ENCODE measurements at places on chromosomes 7 and 10.

GRCh38 chr10:73867126-73867807 is 7.1 kb downstream of the CAMK2G start:
- DNase-seq = peak; percentile 86

DNA sequence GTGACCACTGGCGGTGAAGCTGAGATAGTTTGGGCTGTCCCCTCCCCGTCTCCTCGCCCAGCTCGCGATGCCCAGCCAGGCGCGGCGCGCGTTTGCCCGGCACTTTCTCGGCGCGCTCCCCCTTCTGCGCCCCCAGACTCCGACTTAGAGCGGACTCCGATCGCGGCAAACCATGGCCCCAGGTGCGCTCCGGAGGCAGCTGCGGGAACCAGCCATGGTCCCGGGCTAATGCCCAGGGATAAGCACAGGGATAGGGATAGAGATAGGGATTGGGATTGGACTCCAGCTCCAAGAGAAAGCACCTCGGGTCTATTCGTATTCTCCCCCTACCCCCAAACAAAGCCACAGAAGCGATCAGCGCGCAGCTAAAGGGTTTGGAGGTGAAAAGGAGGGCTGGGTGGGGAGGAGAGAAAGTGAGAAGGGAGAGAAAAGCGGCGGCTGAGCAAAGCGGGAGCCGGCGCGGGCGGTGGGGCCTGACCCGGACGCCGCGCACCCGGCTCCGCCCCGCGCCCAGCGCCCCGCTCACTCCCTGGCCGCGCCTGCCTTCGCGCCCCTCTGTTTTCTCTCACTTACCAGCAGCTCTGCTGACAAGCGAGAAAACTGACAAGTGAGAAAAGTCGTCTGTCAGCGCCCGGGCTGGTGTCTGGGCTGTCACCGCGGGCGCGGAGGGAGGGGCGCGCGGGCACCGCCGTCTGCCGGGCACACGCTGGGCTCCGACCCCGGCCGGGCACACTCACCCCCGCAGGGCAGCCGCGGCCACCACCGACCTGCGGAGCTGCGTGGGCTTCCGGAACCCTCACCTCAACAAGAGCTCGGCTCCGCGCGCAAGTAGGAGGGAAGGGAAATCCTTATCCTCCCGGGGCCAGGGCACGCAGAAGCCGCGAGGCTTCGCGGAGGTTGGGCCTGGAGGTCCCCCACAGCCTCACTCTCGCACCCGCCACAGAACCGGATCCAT is at the start of gene PDE1C:
TSS of gene PDE1C (minus strand) at position 2 of the 955 bp plus-strand sequence.
- peak; percentile 22 for DNase-seq

GRCh38 chr10:133377818-133378250 is 1.2 kb upstream of the PAOX start:
- DNase-seq = no peak

DNA sequence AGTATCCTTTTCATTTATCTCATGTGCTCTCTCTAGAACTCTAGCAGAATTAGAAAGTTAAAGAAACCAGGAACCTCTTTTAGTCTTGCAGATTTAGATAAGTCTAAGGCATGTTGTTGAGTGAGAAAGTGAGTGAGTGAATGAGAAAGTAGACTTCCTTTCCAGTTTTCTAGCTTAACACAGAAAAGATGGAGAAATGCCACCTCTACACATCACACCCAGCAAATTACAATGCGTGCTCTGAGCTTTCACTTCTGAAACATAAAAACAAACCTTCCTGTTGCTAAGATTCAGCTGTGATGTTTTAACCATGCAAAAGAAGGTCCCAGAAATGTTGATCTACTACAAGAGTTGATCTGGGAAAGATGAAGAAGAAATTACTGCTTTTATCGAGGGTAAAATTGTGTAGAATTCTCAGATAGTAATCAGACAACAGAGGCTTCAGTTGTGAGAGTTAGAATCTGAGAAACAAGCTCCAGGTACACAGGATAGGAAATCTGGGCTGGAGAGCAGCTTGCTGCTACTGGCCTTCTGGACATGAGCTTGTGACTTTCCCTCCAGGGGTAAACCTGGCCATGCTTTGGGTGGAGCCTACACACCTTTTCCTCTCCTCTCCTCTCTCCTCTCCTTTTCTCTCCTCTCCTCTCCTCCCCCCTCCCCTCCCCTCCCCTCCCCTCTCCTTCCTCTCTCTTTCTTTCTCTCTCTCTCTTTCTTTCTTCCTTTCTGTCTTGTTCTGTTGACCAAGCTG is 4.6 kb downstream of the CYP3A5 start:
- DNase-seq = no peak

DNA sequence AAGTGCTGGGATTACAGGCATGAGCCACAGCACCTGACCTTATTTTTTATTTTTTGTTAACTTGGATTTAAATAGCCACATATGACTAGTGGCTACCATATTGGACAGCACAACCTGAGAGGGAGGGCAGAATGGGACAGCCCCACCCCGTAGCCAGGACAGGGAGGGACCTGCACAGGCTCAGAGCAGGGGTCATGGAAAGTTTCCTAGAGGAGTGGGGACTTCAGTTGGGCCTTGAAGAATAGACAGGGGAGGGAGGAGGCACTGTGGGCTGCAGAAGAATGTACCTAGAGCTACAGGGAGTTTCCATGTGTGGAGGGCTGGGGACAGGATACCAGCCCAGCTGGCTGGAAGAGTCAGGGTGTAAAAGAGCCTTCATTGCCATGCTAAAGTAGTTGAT is 8.8 kb downstream of the TRIM8 start:
- DNase-seq = no peak

DNA sequence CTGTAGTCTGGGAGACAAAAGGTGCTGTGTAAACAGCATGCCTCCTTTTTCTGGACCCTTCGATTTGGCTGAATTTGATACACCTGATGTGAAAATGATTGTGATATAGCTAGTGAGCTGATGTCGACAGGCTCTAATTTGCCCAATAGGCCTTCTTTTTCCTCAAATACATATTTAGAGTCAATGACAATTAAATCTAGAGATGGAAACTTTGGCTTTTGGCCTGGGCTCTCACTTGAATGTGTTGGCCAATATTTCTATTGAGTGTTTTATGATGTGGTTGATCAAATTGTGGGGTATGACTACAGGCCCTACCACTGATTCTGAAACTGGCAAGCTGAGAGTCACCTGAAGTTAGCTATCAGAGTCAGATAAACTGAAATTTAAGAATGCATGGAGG is 151.8 kb upstream of the MEOX2 start:
- no peak for DNase-seq

- DNase-seq = no peak
Measured at GRCh38 chr7:18952846-18953245, 164.6 kb downstream of the TWIST1 start.

DNA sequence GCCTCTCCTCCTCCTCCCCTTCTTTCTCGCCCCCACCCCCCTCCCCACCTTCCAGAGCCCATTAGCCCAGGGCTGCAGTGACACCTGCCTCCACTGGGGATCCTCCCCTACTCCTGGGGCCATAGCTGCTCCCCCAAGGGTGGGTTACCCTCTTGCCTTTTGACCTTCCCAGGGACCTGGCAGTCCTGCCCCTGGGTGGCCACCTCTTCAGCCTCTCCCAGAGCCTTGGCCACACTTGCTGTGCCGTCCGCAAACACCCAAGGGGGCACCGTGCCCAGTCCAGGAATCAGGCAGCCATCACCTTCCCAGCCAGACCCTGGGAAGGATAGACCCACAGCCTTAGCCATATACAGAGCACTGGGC is 19.8 kb upstream of the CLDN4 start:
- DNase-seq = no peak

- DNase-seq = no peak
Measured at GRCh38 chr10:123062726-123063125, 53.9 kb downstream of the ACADSB start.

DNA sequence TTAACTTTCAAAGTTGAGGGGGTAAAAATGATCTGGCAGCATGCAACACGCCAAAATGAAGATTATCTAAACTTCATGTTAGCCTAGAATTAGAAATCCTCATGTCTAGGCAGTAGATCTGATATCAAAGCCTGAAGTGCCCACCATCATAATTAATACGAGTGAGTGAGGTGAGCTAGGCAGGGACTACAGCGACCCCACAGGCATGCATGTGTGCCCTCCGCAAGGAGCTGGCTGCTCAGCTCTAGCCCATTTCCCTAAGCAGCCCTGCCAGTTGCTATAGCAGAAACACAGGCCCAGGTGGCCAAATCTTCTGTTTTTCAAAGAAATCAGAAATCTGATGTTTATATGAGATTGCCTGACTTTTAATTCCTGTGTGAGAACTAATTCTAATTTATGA is 93.1 kb upstream of the IFRD1 start:
- no peak for DNase-seq

GRCh38 chr7:82106201-82106600 is 336.4 kb upstream of the HGF start:
- no peak for DNase-seq

DNA sequence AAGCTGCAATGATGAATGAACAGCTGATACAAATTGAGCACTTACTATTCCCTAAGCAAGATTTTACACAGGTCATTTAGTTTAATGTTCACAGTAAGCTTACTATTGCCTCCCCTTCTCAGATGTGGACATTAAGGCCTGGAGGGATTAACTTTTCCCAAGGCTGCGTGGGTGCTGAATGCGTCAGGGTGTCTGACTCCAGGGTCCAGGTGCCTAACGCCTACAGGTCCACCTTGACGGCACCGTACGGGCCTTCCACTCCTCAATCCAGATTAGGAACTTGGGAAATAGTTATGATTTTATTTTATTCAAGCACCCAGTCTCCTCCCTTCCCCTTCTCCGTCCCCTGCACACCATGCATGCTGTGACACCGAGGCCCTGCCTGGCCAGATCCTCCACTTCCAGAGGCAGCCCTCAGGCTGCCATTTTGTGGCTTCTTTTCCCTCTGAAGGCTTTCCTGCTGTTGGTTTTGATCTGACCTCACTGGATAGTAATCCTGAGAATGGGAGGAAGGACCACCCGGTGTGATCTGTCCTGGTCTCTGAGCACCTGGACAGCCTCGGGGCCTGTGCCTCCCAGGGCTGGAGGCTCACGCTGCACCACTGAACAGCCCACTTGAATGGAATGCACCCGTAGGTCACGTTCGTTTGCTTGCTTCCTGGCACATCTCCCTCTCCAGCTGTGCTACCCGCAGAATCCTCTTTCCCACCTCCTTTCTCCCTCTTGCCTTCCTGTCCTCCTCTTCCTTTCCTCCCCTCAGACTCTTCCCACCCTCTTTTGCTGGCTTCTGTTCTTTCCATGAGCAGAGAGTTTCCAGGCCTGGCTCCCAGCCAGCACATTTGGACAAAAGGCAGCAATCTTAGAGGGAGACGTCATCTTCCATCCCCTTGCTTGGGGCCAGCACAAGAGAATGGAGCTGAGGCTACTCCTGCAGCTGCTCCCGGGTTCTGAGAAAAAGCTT is 14.4 kb downstream of the DENND2A start:
- no peak for DNase-seq

DNA sequence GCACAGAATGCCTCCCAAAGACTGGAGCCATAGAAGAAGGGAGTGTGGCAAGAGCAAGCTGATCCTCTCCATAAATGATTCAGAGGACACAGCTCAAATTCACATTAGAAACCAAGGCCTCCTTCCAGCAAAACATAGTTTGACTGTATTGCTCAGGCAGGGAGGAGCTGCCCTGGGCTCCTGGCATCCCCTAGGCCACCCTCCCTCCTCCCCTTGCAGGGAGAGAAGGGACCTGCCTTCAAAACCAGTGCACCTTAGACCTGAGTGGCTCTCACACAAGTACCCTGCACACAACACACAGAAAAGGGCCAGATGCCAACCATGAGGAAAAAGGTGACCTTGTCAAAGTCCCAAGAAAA is 64.7 kb downstream of the CREB3L2 start:
- no peak for DNase-seq

GRCh38 chr10:86706977-86707376 is 38.7 kb downstream of the LDB3 start:
- no peak for DNase-seq

DNA sequence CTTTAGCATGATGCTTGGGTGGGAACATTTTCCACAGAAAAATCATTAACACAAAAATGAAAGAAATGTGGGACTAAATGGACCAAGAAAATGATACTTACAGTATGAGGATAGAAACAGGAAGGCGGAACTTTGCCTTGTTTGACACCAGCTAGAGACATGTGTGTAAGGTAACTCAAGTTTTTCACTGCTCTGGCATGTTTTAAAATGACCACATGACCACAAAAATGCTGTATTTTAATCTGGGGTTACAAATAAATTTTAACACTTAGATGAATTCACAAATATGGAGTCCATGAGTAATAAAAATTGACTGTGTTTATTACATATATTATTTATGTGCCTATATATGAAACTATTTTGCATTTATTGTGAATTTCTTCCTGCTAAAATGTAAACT is 100.9 kb upstream of the PHYHIPL start:
- no peak for DNase-seq

DNA sequence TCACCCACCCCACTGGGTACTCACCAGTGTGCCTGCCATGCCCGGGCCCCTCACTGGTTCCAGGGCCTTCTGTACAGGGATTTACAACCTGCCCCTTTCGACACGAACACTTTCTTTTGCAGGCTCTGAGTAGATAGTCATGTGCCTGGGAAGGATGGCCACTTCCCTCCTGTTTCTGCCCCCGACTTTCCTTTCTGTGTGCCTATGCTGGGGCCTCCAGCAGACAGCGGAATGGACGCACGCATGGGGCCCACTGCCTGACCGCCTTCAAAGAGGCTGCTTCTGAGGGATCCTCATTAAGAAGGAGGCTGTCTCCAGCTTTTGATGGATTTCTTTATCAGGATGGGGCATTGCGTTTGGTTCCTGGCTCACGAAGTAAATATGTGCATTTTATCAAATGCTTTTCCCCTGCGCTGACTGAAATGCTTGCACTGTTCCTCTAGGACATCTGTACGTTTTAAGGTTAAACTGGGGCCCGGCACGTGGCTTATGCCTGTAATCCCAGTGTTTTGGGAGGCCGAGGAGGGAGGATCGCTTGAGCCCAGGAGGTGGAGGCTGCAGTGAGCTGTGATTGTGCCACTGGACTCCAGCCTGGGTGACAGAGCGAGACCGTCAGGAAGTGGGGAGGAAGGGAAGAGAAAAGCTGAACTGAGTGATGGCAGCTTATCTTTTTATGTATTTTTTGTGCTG is 29.4 kb upstream of the NKX6-2 start:
- no peak for DNase-seq

DNA sequence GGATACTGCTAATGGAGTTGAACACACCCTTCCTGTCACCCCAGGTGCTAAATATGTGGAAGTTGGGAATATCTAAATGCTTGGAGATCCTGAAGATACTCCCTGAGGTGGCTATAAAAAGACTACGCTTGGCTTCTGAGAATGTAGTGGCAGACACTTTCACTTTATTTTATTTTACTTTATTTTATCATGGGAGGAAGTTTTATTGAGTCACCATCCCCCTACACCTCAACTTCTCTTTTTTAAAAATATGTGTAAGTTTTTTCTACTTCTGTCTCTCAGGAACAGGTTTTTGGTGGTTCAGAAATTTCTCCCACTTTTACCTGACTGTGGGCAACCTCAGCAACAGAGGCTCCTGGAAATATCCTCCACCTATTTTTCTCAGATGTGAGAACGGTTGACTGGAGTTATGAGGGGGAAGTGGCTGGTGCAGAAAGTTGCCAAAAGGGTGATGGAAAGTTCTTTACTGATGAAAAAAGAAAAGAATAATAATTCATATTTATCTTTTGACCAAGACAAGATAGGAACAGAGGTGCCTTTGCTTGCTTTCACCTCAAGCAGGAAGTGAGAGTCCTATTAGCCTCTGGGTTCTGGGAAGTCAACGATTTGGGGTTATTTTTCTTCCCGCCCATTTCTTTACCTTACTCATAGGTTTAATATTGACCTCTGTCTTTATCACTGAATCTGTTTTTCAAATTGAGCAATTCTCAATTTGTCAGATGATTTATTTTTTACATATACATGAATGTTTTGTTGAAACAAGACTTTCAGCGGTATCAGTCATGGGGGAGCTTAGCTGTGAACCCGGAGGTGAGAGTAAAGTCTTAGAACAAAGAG is 103.6 kb downstream of the AHR start:
- DNase-seq = peak; percentile 4
